ENCODE measurements at places on chromosomes 1 and 21.

DNA sequence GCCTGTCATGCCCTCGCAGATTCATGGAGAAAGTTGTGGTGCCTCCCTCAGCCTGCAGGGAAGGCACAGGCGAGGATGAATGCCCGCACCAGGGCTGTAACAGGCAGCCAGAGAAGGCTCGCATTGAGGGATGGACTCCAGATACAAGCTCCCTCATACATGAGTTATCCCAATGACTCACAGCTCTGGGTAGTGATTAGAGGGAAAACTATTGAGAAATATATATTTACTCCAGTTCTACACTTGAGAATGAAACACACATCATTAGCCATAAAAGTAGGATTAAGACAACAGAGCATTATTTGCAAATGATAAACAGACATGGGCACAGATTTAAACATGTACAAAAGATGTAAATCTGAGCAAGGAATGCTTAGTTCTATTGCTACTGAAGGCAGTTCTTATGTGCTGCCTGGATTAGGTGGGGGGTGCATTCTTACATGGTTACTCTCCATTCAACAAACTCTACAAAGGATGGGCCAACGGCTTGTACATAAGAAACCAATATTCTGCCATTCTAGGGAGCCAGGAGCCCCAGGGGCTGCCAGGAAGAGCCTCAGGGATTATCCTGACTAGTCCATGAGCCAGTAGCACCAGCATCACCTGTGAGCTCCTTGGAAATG, 97.9 kb downstream of the CSMD2 start:
- no peak for DNase-seq

DNA sequence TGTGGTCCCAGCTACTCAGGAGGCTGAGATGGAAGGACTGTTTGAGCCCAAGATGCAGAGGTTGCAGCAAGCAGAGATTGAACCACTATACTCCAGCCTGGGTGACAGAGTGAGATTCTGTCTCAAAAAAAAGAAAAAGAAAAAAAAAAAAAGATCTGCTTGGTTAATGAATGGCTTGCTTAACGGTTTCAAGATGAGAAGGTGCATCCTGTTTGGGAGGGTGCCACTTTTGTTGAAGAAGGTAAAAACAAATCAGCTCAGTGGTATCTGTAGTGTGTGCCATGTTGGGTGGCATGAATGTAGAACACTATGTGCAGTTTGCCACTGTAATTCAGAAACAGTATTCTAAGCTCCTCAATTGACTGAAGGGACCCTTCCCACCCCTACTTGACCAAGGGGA, 94.9 kb upstream of the ETV3 start:
- no peak for DNase-seq

GRCh38 chr21:42618707-42619102, 34.7 kb upstream of the PDE9A start:
- no peak for DNase-seq

DNA sequence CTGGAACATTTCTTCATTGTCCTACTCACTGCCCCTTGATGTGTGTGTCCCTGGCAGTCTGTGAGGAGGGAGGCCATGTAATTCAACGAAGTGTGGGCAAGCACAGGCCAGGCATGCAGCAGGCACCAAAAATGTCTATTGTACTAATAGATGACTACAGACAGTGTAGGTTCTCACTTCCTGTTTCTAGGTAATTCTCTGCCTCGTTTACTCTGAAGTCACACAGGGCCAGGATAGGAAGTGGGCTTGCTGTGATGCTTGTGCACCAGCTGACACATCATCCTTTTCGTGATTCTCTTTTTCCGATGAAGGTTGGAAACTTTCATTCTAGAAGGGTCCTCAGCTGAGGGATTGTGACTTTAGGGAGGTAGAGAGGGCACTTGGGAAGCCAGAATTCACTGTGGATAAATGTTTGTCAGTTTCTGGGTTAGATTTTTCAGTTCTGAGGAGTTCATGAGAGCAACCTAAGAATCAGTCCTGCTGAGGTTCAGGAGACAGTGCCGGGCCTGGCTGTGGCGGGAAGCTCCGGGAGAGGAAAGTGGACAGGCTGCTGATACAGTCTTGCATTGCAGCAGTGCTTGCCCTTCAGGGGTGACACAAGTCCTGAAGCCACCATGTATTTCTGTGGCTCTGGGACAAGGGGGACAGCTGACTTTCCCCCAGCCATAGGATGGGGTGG, 4.3 kb upstream of the CSF1 start:
- DNase-seq: peak; percentile 57

- no peak for DNase-seq
Observed at GRCh38 chr1:157081707-157082106, 17.9 kb downstream of the ETV3L start.

DNA sequence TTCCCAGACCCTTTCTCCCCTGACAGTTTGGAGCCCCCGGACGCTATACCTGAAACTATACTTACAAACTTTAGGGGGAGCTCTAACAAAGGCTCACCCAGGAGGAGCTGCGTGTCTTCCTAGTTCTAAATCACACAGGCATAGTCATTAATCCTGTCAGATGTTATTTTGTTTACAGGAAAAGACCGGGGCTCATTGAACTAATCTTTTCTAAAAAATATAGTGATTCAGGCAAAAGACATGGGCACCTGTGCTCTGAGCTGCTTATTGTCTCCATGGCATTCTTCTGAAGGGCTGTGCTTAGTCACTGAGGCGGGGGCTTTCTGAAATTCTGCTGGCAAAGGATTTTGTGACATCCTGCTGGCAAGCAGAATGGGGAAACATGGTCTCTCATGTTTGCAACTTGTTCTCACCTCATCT, 1577.0 kb downstream of the NCAM2 start:
- no peak for DNase-seq

DNA sequence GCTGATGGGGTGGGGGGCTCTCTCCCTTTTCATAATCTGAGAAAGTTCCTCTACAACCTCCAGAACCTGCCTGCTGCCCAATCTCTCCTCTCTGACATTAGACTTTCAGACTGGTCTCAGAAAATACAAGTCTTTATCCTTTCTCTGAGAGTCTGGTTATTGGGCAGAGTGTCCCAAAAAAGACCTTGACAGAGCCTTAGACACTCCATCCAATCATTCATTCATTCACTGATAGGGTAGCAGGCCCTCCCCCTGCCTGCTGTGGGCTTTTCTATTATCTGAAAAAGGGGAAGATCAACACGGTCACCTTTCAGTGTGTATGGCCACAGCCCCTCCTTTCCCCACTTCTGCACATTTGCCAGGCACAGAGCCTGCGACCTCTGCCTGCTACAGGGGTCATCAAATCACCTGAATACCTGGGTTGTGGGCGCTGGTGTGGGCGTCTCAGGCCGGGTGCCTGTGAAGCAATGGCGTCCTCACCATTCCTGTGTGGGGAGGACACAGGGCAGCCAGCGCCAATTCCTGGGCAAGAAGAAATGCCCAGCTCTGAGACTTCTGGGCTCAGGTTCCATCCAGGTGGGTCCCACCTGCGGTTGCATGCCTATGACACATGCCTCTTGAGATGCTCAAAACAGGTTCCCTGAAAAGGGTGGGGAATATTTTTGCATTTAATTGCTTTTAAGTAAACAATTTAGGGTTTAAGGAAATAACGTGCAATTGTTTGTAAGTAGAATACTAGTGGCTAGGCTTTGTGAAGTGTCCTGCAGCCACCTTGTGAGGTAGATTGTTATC, 52.8 kb downstream of the ELK4 start:
- no peak for DNase-seq
